Psoas muscle (tissue), 8 donors: ENCODE measurements at places on chromosomes 16 and 17. TPM values are rescaled to one million over a fixed set of nuclear protein-coding genes. Genes with fewer than 3 reads are reported as not detected.

SAMD14 gene
- total RNA-seq, result 2.7 TPM

ENPP7 gene
- total RNA-seq, result not detected

RCVRN gene
- not detected for total RNA-seq

GPR139 gene
- total RNA-seq, result not detected

ACAP1 gene
- total RNA-seq, result 16.5 TPM

DNA sequence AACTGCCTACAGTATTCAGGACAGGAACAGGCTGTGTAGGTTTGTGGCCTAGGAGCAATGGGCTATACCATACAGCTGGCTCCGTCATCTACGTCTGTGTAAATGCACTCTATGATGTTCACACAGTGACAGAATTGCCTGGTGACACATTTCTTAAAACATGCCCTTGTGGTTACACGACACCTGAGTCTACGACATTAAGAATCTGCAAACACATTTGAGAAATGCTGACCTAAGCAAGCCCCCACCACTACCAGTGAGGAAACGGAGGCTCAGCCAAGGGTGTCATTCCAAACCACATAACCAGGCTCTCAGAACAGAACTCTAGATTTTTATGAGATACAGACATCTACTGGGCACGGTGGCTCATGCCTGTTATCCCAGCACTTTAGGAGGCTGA lies 23.5 kb downstream of the USP36 start:
- peak; percentile 24 for DNase-seq

DNA sequence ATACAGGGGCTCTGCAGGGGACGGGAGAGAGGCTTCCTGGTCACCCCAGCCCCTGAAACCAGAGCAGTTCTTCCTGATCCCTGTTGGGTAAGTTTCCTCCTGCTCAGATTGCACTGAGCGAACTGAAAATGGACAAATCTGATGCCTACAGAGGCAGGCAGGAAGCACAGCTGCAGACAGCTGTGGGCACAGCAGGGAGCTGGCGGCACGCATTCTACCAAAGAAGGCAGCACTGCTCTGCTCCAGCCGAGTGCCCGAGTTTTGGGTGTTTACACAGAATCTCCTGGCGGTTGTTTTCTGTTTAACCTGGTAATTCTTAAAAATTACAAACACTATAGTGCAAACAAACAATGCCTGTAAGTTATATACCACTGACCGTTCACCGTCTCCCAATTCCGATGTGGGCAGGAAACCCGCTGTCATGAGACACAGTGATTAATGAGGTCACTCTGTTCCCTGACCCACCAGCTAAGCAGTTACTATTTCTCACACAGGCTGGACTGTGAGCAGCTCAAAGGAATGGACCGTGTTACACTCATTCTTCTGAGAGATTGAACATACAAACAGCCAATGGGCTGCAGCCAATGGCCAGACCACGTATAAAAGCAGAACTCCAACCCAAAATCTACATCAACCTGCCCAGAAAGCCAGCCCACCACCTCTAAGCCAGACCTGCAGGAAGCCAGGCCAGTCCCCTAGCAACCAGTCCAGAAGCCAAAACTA lies 25.5 kb downstream of the NSMCE1 start:
- DNase-seq, result no peak

GRCh38 chr16:56675685-56676210 lies 6.1 kb downstream of the MT1H start:
- no peak for DNase-seq

DNA sequence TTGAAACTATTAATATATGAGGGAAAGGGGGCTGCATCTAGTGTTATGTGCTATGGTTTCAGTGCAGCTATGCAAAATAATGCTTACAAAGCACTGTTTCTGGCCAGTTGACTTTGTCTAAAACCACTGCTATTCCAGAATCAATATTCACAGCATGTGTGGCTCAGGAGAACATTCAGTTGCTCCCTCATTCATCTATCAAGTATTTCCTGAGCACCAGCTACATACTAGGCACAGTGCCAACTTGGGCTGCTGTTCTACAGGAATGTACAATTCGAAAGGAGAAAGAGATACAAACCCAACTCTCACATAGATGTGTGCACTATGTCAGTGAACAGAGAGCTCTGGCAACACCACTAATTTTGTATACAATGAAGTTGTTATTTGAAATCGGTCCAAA lies 183.0 kb downstream of the PHKB start:
- DNase-seq, result no peak

GRCh38 chr16:29825145-29826044 lies 5.1 kb downstream of the MVP start:
- DNase-seq, result peak; percentile 77

GRCh38 chr16:49324703-49325102 lies 43.1 kb upstream of the CBLN1 start:
- no peak for DNase-seq

- peak; percentile 6 for DNase-seq
These were observed 17.6 kb upstream of the PHF12 start for GRCh38 chr17:28968914-28969295.

DNA sequence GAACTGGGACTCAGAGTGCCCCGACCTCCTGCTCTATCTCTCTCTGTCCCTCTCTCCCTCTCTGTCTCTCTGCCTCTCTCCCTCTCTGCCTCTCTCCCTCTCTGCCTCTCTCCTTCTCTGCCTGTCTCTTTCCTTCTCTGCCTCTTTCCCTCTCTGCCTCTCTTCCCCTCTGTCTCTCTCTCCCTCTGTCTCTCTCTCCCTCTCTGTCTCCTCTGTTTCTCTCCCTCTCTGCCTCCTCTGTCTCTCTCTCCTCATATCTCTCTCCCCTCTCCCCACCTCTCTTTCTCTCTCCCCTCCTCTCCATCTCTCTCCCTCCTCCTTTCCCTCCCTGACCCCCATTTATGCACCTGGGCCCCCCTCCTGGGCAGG lies 32.7 kb downstream of the TNFRSF13B start:
- DNase-seq, result no peak

DNA sequence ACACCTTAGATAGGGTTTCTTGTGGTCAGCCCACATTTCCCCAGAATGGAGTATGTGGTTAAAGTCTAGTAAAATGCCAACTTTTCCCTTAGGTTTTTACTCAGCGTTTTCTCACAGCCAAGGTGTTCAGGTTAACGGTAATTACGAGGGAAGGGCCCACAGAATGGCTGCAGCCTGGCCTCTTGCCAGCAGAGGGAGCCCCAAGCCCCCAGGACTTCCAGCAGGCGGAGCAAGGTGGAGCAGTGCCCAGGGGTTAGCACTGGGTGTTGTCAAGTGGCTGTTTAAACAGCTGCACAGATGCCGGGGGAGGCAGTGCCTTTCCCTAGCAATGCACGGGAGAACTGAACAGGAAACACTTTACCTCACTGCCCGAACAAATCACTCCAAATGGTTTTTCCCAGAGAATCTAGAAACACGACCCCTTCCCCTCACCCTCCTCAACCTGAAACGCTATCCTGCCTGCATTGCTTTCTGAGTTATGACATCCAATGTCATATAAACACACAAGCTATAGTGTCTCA lies 6.6 kb downstream of the PHB1 start:
- peak; percentile 78 for DNase-seq
